Suppressor macrophage (primary cell): ENCODE measurements at places on chromosomes 5 and 9.

- no peak for DNase-seq
Observed at GRCh38 chr9:133155156-133155555, 8.6 kb downstream of the GBGT1 start.

- no peak for DNase-seq
Observed at GRCh38 chr5:180294913-180295555, 3.2 kb upstream of the MAPK9 start.

GRCh38 chr9:108323615-108324014 is 532.2 kb downstream of the ACTL7B start:
- no peak for DNase-seq

DNA sequence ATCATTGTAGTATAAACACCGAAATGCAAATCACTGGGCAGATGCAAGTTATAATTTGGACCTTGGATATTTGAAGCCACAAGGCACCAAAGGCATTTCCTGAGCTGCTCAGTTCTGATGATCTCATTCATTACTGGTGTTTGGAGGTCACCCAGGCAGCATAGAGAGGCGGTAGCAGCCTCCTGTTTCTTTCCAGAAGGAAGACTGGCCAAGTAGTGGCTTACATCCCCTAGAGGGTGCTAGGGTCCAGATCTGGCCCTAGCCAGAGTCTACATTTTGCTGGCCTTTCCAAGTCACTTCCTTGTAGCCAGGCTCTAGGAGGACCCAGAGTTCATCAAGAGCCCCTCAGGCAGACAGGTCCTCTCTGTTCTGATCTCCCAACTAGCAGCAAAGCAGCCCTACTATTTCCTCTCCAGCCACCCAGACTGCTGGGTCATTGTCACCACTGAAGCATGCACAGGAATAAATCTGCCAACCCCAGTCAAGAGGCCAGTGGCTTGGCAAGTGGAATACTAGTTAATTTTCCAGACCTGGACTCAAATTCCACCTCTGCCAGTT is 33.4 kb upstream of the TTC1 start:
- peak; percentile 7 for DNase-seq

GRCh38 chr5:177487975-177488374 is 9.4 kb downstream of the PDLIM7 start:
- no peak for DNase-seq
